ENCODE measurements at places on chromosomes 2 and 18. TPM values are rescaled to one million over a fixed set of nuclear protein-coding genes. Genes with fewer than 3 reads are reported as not detected.
A peak's percentile ranks its signal among the peaks of the same experiment; 100 is the strongest.

- H3K27ac ChIP-seq: no peak overlapping the region
- DNase-seq: no peak
- no peaks in the 10 kb centered on the region for H3K36me3 ChIP-seq
- H3K27me3 ChIP-seq: no peaks in the 10 kb centered on the region
Measured at GRCh38 chr2:156937430-156937829, 320.1 kb upstream of the GALNT5 start.

DNA sequence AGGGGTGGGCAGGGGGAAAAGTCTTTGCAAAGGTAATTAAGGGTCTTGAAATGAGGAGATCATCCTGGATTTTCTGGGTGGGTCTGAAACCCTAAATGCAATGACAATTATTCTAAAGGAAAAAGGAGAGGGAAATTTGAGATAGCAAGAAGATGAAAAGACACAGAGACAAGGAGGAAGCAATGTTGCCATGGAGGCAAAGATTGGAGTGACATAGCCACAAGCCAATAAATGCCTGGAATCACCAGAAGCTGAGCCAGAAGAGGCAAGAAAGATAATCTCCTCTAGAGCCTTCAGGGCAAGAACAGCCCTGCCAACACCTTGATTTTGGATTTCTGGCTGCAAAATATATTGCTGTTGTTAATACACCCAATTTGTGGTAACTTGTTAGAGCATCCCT lies 1246.3 kb upstream of the PIK3C3 start:
- H3K4me1 ChIP-seq: no peaks in the 10 kb centered on the region
- H3K36me3 ChIP-seq: no peaks in the 10 kb centered on the region
- H3K27me3 ChIP-seq: no peaks in the 10 kb centered on the region
- H3K4me3 ChIP-seq: no peak overlapping the region
- DNase-seq: no peak

GRCh38 chr18:32048507-32049091 lies 30.0 kb downstream of the RNF125 start:
- no peaks in the 10 kb centered on the region for H3K4me1 ChIP-seq
- H3K27ac ChIP-seq: no peak overlapping the region
- no peaks in the 10 kb centered on the region for H3K36me3 ChIP-seq
- DNase-seq: no peak
- no peak overlapping the region for H3K4me3 ChIP-seq
- no peaks in the 10 kb centered on the region for H3K27me3 ChIP-seq

GRCh38 chr2:74865770-74866674 lies 32.1 kb downstream of the HK2 start:
- H3K4me3 ChIP-seq: peak overlapping the region; percentile 17
- H3K27ac ChIP-seq: peak overlapping the region; percentile 92
- H3K36me3 ChIP-seq: 0 out of 2 replicates have a peak, but pooled peaks cover 6% of the 10 kb centered on the region

GRCh38 chr2:102276549-102277201 lies 34.7 kb upstream of the IL1RL1 start:
- no peaks in the 10 kb centered on the region for H3K36me3 ChIP-seq
- no peak overlapping the region for H3K27ac ChIP-seq
- H3K4me1 ChIP-seq: no peaks in the 10 kb centered on the region
- no peaks in the 10 kb centered on the region for H3K27me3 ChIP-seq
- H3K4me3 ChIP-seq: no peak overlapping the region

DNA sequence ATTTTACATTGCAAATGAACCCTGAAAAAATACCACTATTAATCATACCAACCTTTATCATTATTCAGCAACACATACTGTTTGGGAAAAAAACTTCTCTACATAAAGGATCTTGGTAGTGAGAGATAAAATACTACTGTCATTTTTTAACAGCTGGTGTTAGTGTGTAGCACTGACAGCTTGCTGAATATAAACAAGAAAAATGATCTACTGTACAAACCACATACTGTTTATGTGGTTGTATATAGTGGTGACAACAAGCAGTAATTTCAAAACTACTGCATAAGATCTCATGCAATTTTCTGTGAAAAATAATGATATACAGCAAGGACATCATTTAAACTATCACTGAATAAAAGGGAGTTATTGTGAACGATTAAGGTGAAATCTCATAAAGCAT lies 601.2 kb downstream of the LRP1B start:
- H3K36me3 ChIP-seq: no peaks in the 10 kb centered on the region
- no peak overlapping the region for H3K27ac ChIP-seq
- no peak overlapping the region for H3K4me3 ChIP-seq

DNA sequence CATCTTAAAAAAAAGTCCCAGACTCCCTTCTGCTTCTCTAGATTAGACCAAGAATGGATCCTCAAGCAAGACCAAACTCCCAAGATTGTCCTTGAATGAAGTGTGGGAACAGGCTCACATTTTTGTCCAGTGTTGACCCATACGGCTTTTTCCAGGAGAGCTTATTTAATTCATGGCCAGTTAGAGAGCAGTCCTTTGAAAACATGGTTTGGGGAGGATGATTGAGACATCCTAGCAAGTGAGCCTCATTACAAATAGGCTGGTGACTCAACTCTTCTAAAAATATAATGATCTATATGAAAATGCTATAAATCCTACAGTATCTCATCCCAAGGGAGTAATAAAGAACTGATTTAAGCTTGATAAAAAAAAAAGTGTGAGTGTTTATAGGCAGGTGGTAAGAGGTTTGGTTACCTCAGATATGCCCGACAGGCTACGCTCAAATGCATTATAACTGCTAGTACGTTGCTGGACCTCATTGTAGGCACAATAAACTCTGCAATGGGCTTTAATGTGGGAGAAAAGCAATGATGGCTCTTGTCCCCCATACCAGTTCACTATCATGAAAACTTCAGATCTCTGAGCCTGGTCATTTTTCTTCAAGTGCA lies 17.0 kb downstream of the ANKRD29 start:
- no peak overlapping the region for H3K27ac ChIP-seq
- H3K4me1 ChIP-seq: peaks cover 5% of the 10 kb centered on the region
- no peaks in the 10 kb centered on the region for H3K36me3 ChIP-seq
- H3K27me3 ChIP-seq: no peaks in the 10 kb centered on the region
- no peak for DNase-seq

DNA sequence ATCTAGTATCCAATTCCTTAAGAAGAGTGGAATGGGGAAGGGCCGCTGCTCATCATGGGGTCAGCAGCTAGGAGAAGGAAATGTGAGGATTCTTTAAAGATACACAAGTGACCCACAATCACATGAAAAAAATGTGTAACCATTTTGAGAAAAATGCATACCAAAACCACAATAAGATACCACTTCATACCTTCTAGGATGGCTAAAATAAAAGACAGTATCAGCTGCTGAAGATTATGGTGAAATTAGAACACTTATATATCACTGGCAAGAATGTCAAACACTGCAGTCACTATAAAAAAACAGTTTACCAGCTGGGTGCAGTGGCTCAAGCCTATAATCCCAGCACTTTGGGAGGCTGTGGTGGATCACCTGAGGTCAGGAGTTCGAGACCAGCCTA lies 67.9 kb downstream of the C2orf74 start:
- no peak overlapping the region for H3K27ac ChIP-seq
- H3K4me3 ChIP-seq: no peak overlapping the region
- H3K27me3 ChIP-seq: no peaks in the 10 kb centered on the region
- peaks cover 33% of the 10 kb centered on the region for H3K36me3 ChIP-seq

DNA sequence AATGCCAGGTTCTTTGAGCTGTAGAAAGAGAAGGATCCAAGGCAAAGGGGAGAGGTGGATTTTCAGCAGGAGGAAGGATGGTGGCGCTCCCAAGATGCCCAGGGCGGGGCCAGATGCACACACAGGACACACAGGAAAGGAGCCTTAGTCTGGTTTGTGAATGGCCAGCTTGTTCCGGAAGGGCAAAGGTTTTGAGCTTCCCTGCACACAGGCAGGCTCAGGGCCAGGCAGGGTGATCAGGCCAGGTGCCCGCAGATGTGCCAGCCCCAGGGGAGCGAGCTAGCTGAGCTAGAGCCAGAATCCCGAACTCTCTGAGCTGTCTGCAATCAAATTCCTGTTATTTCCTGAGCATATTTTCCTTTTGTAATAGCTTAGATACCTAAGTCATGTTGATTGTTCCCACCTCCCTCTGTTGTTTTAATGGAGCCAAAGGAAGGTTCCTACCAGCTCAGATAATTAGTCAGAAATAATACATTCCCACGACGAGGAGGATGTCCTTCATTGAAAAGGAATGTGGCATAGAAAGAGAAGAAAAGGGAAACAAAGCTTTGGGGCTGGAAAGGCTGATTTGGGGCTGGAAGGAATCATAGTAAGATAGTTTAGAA lies 13.7 kb upstream of the OTOF start:
- H3K4me3 ChIP-seq: no peak overlapping the region
- no peak overlapping the region for H3K27ac ChIP-seq
- no peak for DNase-seq
- H3K27me3 ChIP-seq: peaks cover 24% of the 10 kb centered on the region

- peaks cover 16% of the 10 kb centered on the region for H3K4me1 ChIP-seq
- H3K27me3 ChIP-seq: no peaks in the 10 kb centered on the region
- no peak for DNase-seq
Measured at GRCh38 chr2:100563407-100564247, 834 bp downstream of the PDCL3 start.

The ASXL3 gene
- not detected for total RNA-seq

The TLX2 gene
- 3.8 TPM for total RNA-seq

The TNFAIP6 gene
- not detected for total RNA-seq

The FAM228A gene
- not detected for total RNA-seq

The CAPN14 gene
- total RNA-seq: 0.35 TPM

The ROCK1 gene
- total RNA-seq: 17.7 TPM

The FLACC1 gene
- total RNA-seq: 0.75 TPM

Data from PC-9 (cell line).